ENCODE measurements at places on chromosomes 11 and 22.
A peak's percentile ranks its signal among the peaks of the same experiment; 100 is the strongest.

DNA sequence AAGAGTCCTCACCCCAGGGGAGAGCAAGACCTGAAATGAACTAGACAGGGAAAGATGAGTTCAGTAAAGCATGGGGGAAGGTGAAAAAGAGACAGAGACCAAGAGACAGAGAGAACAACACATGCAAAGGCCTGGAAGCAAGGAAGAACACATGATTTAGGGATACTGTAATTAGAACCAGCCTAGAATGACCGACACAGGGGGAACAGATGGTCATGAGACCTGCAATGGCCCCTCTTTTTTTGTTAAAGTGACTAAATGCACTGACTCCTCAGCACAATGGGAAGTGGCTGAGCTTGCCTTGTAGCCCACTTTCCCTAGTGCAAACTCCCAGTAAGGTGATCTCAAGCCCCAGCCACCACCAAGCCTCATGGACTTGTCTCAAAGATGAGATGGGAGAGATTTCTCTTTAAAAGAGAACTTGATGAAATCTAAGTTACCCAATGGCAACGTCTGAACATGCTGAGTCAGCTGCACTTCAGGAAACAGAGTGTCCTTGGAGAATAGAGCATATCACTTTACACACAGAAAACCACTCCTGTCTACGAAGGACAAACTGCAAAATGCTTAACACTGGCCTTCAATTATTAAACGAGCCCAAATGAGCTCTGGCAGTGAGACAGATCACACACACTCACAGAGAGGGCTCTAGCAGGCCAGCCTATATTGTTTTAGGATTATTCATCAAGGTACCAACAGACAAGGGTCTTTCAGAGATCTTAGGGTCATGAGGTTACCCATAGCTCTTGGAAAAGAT, 91.0 kb downstream of the SERGEF start:
- DNase-seq: peak; percentile 8

- DNase-seq: peak; percentile 62
Measured at GRCh38 chr11:63845303-63845702, 6.4 kb downstream of the MARK2 start.

DNA sequence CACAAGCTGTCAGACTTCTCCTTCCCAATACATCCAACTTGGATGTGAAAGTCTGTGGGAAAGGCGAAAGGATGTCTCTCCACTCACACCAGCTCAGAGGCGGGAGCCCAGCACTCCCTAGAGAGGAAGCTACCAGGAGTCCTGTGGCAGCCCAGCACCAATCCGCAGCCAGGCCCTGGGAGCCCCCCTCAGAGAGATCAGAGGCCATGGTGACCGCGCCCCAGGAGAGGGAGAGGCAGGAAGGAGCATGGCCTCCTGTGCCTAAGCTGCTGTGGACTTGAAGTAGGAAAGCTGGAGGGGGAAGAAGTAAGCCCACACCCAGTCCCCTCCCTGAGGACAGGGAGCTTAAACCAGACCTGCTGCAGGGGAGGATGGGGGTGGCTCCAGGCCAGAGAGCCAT, 24.4 kb upstream of the IGSF9B start:
- DNase-seq: no peak

DNA sequence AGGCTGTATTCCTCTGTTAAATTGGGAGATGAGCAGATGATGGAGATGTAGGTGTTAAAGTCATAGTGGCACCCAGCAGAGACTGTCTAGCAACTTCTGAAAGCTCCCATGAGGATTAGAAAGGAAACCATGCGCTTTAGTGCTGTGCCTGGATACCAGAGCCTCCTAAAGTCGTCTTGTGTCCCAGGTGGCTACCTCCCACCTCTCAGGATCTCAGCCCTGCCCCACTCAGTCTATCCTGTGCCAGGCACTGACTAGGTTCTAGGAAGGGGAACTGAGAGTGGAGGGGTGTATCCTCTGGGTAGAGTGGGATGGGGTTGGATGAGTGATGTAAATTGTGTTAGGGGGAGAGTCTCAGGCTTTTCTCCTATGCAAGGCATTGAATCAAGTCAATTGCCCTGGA, 60.2 kb downstream of the KIAA1671 start:
- DNase-seq: no peak

- DNase-seq: no peak
Measured at GRCh38 chr11:75810637-75811390, 4.2 kb upstream of the UVRAG start.

- DNase-seq: no peak
Measured at GRCh38 chr22:32735526-32735925, 66.0 kb upstream of the TIMP3 start.

DNA sequence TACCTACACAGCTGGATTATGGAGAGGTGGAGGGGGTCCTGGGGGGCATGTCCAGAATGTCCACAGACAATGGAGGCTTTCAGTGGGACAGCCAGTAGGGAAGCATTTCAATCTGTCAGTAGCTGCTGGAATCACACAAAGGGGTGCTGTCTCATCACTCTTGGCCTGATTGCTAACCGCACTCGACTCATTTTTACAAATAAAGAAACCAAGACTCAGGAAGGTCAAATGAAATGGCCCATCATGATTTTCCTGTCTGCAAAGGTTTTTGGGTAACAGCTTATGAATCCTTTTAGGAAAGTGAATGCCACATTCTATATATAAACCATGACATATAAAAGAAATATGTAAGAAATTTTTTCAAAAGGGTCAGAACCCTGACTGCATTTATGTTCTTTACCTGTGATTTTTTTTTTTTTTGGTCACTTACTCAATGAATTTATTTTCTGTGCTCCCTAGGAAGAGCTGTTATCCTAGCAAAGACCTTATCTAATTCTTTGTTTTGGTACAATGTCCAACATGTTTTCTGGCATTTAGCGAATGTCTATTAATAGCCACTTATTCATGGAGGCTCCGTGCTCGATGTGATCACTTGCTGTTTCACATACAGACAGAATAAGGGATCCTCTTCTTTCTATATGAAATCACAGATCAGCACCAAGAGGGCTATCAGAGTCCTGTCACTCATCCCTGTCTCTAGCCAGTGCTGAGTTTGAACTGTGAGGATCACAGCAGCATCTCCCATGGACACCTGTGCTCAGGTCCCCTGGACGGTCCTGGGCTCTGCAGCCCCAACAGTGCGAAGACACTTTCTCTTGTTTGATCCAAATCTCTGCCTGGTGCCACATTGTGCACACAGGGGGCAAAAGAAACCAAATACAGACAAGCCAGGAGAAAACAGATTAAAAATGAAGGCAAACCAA, 979.7 kb downstream of the NTM start:
- peak; percentile 40 for DNase-seq

- no peak for DNase-seq
Measured at GRCh38 chr22:36369004-36369921, 18.5 kb downstream of the MYH9 start.

DNA sequence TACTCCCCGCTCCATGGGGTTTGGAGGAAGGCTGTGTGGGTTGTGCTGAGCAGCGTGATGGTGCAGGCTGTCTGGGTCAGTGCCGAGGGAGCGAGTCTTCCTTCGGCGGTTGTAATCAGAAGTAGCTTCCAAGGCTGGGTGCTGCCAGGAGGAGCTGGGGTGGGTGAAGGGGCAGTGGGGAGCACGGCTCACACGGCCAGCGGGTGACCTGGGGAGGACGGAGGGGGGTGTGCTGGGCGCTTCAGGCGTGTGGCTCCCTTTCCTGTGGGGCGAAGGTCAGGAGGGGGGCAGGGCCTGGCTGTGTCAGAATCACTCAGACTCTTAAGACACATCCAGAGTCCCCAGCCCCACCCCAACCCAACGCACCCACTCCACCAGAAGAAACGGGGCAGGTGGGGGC, 60.2 kb downstream of the LRP5 start:
- DNase-seq: no peak

GRCh38 chr11:38510041-38510440, 1912.0 kb upstream of the RAG2 start:
- DNase-seq: no peak

GRCh38 chr11:33553486-33553885, 147.1 kb downstream of the C11orf91 start:
- peak; percentile 38 for DNase-seq

DNA sequence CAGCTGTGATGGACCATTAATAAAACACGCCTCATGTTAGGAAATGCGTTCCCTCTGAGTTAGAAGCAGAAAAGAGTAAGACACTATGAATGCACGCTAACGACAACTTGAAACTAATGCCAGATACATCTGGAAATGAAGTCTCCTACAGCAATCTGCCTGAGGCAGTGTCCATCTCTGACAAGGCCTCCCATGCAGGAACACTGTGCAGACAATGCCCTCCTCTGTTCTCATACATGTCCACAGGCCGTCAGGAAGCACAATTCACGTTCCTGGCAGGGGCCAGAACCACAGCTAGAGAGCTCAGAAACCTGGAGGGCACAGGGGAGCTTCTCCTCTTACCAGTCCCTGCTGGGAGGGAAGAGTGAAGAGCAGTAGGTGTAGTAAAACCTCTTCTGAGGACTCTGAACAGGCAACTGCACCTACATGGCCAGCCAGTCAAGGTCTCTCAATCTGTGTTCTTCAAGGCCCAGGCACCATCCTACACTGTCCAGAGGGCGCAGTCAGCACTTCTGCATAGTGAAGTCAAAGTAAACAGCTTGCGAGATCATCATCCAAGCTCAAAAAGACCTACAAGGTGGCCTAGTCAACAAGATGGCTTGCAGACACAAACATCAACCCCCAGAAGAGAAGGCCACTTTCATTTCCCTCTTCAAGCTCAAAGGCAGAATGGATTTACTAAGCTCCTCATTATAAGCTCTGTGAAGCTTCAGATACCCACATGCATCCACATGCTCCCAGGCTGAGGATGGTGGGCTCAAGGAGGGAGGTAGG, 41.5 kb upstream of the CYP2D6 start:
- DNase-seq: no peak

- peak; percentile 61 for DNase-seq
Measured at GRCh38 chr11:29027436-29027835, 919.2 kb downstream of the METTL15 start.

GRCh38 chr11:117874253-117874909, 2.1 kb downstream of the FXYD6 start:
- DNase-seq: no peak

- no peak for DNase-seq
Measured at GRCh38 chr11:88324562-88325345, 12.8 kb downstream of the CTSC start.

DNA sequence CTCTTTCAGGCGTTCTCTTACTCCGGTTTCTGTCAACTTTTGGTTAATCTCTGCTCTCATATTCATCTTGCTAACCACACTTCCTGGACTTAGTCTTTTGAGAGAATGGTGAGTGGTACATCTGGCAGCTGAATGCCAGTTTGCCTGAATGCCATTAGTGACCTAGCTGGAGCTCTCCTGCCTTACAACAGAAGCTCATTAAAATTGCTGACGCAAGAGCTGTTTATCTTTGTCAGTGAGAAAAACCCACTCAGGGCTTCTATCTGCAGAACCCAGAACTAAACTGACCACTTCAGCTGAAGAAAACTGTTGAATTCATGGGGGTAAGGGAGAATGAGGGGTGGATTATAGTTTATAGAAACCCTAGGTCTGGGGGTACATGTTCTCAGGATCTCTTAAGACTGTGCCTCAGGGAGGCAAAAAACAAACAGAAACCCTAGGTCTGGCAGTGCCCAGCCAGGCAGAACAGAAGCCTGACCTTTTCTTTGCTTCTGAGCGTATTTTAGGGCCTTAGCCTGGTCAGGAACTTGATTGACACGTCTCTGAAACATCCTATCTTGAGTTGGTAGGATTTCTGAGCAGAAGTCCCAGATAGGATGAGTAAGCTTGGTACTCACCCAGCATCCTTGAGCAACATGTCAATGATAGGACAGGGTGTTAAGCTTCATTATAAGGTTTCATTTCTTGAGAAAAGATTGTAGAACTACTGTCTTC, 52.8 kb upstream of the YWHAH start:
- no peak for DNase-seq

DNA sequence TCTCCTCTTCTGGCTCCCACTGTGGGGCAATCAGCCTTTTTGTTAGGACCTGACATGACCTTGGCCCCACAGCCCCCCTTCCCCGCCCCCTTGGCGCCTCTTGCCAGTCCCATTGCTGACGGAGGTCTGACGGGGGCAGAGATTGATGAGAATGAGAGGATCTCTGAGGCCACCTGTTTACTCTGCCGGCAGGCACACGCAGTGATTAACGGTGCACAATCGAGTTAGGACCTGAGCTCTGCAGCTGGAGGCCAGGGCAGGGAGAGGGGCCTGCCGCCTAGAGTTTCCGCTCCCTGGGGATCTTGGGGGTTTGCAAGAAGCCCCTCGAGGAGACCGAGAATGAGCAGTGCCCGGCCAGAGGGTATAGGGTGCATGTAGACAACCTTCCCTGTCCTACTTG, 6.8 kb upstream of the CHRM1 start:
- no peak for DNase-seq

DNA sequence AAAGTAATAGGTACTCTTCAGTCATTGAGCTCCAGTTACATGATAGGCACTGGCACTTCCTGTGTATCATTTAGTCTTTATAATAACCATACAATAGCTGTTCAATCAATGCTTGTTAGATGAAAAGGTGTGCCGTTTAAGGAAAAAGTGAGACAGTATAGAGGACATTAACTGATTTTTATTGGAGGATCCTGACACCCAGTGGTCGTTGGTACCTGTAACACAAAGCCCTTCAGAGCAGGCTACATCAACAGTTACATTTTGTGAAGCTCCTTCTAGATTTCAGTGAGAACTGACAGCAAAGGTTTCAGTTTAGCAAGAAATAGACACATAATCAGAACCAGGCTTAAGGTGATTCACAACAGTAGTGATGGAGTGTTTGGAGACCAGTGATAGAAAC, 44.2 kb downstream of the CCDC81 start:
- no peak for DNase-seq

DNA sequence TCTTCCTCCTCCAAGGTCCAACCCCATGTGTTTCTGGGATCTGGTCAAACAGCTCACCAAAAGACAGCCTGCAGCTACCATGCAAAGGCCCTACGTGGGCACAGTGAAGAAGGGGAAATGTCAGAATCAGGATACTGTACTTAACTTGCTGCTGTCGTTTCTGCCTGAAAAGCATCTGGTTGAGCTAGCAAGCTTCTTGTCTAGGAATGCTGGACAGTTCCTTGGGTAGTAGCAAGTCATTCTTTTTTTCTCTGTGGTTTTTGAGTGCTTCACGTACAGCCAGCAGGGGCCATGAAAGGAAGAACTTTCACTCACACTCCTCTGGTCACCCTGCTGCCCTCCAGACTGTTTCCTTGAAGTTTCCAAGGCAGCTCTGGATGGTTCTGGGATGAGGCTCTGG, 24.7 kb downstream of the RCOR2 start:
- DNase-seq: peak; percentile 36

- DNase-seq: peak; percentile 62
Measured at GRCh38 chr22:45738206-45738605, 66.6 kb downstream of the ATXN10 start.

- peak; percentile 23 for DNase-seq
Measured at GRCh38 chr11:37712251-37712650, 1114.2 kb upstream of the RAG2 start.

GRCh38 chr22:39910876-39911613, 10.2 kb downstream of the GRAP2 start:
- no peak for DNase-seq

GRCh38 chr22:46545086-46545792, 7.8 kb upstream of the CELSR1 start:
- peak; percentile 38 for DNase-seq

All from fibroblast of skin of back (primary cell).